CD4-positive, alpha-beta T cell treated with Interleukin-12 subunit alpha and Interleukin-12 subunit beta, for 1 hour (primary cell): ENCODE measurements at places on chromosomes 12 and 14.
A peak's percentile ranks its signal among the peaks of the same experiment; 100 is the strongest.

DNA sequence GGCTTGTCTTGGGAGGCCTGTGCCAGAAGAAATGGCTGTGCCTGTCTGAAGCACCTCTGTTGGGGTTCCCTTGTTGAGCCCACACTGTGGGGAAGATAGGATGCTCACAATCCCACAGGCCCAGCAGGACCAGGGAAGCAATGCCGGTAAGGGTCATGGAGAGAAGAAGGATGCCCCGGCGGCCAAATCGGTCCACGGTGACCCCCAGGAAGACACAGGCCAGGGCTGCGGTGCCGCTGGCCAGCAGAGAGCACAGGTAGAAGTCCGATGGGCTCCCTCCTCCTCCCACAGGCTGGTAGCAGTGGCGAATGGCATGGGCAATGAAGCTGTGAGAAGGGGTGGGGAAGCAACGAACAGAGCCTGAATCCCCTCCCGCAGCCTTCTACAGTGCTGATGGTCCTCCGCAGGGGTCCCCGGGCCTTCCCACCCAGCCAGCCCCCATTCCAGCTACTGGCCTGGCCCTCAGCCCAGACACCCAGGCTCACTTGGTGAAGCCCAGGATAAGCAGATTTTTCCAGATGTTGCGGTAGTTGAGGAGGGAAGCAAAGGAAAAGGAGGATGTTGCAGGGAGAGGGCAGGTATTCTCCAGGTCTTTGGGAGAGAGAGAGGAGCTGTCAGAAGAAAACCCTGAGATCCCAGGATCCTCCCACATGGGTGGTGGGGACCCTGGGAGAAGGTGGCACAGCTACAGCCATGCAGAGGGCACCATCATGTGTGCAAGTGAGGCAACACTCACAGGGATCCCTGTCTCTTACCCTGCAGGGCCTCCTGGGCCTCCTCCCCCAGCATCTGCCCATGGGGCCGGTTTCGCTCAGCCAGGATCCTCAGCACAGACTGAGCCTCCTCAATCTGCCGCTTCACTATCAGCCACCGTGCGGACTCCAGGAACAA is 5.0 kb downstream of the SLC22A17 start:
- DNase-seq = no peak

DNA sequence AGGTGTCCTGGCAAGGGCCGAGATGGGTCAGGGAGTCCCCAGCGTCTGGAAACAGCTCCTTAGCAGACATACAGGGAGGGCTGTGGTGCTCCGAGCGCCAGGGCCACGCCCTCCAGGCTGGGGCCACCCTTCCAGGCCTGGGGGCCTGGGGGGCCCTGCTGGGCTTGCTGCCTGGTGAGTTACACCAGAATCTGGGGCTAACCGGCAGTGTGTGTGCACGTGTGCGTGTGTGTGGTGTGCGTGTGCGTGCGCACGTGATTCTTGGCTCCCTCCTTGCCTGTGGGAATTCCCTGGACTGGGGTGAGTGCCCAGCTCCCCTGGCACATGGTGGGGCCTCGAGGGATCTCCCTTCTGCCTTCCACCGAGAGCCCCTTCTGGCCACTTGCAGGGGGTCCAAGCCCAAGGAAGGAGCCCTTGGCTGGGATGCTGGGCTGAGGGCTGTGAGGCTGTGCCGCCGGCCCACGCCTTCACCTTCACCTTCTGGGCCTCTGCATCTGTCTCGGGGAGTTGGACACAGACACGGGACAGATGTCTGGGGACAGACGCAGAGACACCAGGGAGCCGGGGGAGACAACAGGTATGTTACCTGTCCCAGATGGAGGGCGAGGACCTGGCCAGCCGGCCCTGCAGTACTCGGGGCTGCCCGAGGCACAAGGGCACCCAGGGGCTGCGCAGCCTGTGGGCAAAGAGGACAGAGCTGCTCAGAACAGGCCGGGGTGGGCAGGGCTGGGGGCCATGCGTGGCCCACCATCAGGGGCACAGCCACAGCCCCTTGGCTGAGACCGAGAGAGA is 37.2 kb downstream of the BEGAIN start:
- DNase-seq = no peak

DNA sequence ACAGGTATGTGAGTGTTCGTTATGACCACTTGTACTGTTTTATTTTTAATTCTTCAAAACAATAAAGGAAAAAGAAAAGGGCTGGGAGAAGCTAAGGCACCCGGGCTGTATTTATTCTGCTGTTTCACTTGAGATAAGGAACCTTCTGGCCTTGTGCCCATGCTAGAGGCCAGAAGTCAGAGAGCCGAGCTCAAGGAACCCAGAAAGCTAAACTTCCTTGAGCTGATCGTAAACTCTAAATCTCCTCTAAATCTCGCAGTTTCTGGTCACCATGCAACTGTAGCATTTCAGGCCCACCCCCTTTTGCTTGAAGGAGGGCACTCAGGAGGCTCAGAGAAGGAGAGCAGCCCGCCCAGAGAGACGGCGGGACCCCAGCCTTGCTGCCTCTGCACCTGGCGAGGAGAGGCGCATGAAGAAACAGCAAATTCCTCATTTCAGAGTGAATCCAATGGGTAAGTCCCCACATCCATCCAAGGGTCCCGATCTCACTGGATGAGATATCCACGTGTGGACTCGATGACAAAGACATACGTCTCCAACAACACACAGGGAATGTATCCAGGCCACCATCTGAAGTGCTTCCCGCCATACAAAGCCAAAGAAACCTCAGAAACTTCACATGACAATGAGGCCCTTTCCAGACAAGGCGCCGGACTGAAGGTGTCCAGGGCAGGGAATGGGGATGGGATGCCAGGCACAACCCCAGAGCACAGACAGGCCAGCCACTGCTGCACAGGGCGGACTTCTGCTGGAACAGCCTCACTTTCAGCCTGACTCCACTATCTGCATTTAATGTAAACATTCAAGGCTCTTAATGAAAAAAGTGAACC is 14.6 kb downstream of the CCDC88C start:
- DNase-seq = no peak

GRCh38 chr12:45547822-45548221 is 181.7 kb upstream of the ARID2 start:
- DNase-seq = no peak

GRCh38 chr12:19760611-19761010 is 321.3 kb downstream of the AEBP2 start:
- DNase-seq = no peak

DNA sequence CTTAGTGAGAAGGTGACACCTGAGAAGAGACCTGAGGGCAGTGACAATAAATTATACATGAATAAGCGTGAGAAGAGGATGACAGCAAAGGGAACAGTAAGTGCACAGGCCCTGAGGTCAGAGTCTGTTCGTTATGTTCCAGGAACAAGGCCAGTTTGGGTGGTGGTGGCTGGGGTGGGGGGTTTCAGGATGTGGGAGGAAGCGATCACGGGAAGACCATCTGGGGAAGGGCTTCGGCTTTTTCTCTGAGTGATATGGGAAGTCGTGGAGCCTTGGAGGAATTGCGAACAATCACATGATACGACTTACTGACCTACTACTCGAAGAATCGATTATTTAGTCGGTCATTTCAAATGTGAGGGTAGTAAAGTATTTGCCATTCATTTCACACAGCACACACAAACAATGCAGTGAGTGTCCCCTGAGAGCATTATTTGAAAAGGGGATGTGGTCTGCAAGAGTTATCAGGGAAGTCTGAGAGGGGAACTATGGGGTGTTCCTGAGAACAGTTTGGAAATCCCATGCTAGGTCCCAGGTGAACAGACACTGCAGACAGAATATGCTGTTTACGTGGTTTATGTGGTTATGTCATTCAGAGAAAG is 94.7 kb downstream of the SLC38A1 start:
- DNase-seq = no peak

DNA sequence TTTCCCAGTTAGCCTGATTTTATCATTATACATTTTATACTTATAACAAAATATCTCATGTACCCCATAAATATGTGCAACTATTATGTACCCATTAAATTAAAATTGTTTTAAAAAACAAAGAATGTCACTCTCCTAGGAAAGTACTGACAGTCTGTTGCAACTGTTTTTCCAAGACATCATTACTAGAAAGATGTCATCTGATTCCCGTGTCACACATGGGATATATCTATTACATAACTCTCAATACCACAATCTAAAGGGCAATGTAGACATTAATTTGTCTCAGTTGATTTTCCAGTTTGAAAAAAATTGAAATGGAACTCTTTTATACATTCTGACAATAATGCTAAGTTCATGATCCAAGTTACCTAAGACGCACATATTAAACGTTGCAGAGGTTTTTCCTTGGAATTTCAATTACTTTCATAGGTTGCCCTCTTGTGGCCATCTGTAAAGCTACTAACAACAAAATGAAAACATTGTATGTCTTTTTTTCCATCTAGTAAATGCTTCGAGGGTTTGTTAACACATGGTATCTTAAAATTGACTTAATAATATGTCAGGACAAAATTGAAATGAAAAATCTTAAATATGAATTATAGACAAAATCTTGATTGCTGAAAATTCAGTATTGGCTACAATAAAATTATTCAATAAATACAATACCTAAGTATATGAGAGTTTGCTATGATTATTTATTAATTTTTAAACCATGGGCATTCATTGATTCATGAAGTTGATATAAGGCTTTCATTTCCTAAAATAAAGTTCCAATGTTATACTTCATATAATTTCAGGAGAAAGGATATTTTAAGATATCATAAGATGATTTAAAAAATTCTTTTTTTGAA is 131.6 kb downstream of the PPFIA2 start:
- no peak for DNase-seq

GRCh38 chr12:127819056-127819455 is 447.9 kb upstream of the TMEM132C start:
- no peak for DNase-seq

DNA sequence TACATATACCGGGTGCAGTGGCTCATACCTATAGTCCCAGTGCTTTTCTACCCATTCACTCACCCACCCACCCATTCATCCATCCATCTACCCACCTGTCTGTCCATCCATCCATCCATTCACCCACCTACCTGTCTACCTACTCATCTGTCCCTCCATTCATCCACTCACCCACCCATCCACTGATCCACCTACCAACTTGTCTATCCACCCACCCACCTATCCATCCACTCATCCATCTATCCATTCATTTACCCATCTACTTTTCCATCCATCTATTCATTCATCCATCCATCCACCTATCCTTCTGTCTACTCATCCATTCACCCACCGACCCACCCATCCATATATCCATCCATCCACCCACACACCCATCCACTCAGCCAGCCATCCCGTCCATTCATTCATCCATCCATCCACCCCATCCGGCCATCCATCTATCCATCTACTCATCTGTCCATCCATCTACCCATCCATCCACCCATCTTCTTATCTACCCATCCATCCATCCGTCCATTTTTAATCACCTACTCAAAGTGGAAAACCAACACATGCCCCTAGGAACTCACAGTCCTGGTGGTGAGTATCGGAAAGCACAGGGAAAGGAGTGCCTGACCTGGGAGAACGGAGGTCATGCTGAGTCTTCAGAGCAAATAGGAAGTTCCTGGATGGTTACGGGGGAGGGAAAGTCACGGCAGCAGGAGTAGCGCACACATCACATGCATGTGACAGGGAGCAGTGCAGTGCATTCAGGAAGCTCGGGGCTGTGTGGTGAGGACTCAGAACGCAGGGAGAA is 20.0 kb downstream of the DDX51 start:
- DNase-seq = no peak

GRCh38 chr12:100173111-100173510 is 27.5 kb upstream of the ACTR6 start:
- DNase-seq = no peak

DNA sequence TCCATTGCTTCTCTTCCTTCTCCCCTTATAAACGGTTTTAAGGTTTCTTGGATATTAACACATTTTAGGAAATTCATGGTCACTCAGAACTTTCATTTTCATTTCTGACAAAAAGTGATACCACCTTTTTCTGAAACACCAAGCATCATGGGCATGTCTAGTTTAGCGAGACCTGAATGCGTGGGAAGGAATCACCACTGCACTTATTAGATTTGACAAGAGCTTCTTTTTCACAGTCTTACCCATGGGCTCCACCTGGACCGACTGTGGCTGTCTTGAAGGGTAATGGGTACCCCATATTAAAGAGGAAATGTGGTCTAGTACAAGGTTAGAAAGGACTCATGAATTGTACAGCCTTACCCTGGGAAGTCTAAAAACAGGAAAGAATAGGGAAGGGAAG is 95.4 kb downstream of the KCNK10 start:
- no peak for DNase-seq

DNA sequence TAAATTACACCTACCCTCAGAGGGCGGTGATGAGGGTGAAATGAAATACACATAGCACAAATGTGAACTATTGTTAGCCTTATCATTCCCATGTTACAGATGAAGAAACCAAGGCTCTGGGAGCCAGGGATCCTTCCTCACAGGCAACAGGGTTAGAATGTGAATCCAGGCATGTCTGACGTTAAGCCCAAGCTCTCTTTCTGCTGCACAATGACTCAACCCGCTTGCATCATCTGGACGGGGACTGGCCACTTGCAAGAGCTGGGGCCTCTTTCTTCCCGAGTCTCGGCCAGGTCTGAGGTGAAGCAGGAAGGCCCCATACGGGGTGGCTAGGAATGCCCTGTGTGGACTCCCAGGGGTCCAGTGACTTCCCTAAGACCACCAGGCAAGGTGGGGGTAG is 105.2 kb downstream of the RBM19 start:
- no peak for DNase-seq

DNA sequence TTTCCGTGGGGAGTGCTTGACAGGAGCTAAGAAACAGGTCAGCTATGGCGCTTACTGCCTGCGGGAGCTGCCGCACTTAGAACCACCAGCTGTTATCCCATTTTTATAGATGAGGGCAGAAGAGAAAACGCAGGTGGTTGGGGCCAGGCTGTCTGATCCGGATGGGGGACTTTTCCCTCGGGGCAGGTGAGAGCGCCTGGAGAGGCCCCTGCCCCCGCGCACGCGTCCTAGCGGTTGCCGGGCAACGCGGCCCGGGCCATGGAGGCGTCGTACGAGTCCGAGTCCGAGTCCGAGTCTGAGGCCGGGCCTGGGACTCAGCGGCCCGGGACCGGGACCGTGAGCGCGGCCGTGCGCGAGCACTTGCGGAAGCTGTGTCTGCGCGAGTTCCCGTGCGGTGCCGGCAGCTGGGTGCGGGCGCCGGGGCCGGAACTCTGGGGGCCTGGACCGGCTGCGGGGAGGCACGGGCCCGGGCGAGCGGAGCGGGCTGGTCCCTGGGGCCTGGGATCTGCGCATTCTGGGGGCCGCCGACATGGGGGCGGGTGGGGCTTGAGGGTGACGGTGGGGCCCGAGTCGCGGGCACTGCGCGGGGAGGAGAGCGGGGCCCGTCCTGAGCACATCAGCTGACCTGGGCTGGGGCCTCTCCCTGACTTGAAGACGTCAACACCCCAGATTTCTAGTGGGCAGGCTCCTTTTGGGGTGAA is at the start of gene LRRC43:
Gene LRRC43 (plus strand): TSS at position 237 of the 701 bp plus-strand sequence. CDS start 22 bp downstream, at position 259.
- DNase-seq = peak; percentile 28
